ENCODE measurements at places on chromosomes 1 and 21. TPM values are rescaled to one million over a fixed set of nuclear protein-coding genes. Genes with fewer than 3 reads are reported as not detected.

DNA sequence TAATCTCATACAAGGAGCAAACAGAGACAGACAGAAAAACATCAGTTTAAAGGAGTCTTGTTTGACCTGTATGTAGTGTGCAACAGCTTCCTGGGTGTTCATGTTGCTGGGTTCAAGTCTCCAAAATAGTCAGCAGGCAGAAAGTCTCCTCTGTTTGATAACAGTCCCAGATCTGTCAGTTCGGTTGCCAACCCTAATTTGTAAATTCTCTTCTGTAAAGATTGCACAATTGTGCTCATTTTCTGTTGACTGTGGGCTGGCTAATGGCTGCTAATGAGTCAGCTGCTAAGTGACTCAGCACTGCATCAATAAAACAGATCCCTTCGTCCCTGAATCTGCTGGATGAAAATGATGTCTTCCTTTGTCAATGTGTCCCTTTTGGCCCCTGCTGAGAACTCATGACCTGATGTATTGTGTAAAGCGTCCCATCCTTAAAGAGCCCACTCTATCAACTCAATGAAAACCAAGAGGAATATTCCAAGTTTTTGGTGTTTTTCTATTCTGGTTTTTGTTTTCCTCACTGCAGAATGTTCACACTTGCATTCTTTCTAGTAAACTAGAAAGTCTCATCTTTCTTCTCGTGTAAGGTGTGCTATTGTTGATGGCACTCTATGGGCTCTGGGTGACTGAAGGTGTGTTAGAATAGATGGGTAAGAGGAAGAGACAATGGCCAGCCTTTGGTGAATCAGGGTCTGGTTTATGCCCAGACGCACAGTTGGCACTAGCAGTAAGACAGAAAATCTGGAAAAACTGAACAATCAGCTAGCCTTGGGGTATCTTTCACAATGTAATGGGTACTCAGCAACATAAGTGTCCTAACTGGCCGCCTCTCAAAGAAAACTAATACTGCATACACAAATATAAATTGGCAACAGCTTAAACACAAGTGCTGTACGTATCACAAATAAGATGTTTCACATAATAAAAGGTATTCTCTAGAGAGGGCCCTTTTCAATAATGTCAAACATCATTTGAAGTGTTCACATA lies 75.1 kb upstream of the SIPA1L2 start:
- no peak for DNase-seq

- DNase-seq, result no peak
Observed at GRCh38 chr1:212413902-212414327, 771 bp downstream of the PACC1 start.

IRF2BP2 gene
- 119 TPM for total RNA-seq

GRIK1 gene
- total RNA-seq, result 0.15 TPM

GRCh38 chr1:43454270-43455011 lies 710 bp upstream of the HYI start:
- DNase-seq, result peak; percentile 83

- no peak for DNase-seq
Observed at GRCh38 chr1:48680411-48681035, 96.2 kb downstream of the BEND5 start.

GRCh38 chr1:234111458-234112142 lies 207.1 kb downstream of the SLC35F3 start:
- peak; percentile 6 for DNase-seq

PTPRU gene
- total RNA-seq, result 22.7 TPM

RNU1-4 gene
- under 0.01 TPM for total RNA-seq

RAB25 gene
- 79.4 TPM for total RNA-seq

ZFYVE9 gene
- total RNA-seq, result 56.1 TPM

GART gene
- total RNA-seq, result 110 TPM

- DNase-seq, result no peak
Observed at GRCh38 chr1:174971902-174972301, 27.8 kb upstream of the CACYBP start.

- DNase-seq, result no peak
Observed at GRCh38 chr21:29739176-29739575, 200.6 kb downstream of the GRIK1 start.

INSRR gene
- not detected for total RNA-seq

GRCh38 chr1:207848234-207848633 lies 62.7 kb downstream of the CD34 start:
- DNase-seq, result peak; percentile 37

BGLAP gene
- 1.0 TPM for total RNA-seq

- no peak for DNase-seq
Observed at GRCh38 chr1:31879981-31880608, 58.1 kb downstream of the PTP4A2 start.

OXCT2 gene
- total RNA-seq, result 2.6 TPM

GRCh38 chr1:192311281-192311680 lies 5.5 kb upstream of the RGS21 start:
- DNase-seq, result no peak

DNA sequence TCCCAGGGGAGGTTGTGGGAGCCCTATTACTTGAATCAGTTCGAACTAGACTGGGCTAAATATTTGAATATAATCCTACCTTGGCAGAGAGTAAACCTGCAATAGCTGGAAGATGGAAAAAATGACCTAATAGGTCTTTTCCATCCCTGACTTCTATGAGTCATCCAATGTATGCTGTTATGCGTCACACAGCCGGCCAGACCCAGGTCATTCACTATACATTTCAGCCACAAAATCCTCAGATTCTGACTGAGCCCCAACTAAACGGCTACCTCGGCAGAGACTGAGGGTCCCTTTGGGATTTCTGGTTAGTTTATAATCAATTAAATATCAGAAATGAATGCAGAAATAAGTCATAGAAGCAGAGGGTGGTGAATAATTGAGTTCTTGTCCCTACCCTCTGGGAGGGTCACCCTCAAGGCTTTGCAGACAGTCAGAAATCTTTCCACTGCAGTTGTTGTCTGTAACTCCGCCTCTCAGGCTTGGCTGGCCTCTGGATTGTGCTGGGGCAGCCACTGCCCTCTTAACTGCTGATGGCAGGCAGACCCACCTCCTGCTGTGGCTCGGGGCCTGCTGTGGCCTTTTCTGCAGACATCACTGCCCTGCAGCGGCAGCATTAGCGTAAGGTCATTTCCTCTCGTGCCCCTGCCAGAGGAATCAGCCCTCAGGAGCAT lies 240.5 kb downstream of the TGFB2 start:
- DNase-seq, result peak; percentile 15

PLA2G2C gene
- not detected for total RNA-seq

DNA sequence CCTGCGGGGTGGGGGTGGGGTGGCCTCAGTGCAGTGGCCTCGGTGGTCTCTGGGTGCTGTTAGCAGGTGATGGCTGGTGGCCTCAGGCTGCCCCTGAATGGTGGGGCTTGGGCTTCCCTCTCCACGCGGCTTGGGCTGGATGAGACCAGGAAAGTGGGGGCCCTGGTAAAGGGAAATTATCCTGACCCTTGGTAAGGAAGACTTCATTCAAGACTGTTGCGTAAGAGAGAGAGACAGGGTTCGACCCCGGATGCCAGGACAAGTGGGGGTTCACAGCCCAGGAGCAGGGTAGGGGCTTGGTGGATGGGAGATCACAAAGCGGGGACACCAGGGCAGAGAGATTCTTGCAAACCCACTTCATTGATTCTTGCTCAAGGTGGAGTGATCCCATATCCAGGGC lies 5.5 kb upstream of the TTC34 start:
- DNase-seq, result no peak

CELF3 gene
- total RNA-seq, result not detected

DNA sequence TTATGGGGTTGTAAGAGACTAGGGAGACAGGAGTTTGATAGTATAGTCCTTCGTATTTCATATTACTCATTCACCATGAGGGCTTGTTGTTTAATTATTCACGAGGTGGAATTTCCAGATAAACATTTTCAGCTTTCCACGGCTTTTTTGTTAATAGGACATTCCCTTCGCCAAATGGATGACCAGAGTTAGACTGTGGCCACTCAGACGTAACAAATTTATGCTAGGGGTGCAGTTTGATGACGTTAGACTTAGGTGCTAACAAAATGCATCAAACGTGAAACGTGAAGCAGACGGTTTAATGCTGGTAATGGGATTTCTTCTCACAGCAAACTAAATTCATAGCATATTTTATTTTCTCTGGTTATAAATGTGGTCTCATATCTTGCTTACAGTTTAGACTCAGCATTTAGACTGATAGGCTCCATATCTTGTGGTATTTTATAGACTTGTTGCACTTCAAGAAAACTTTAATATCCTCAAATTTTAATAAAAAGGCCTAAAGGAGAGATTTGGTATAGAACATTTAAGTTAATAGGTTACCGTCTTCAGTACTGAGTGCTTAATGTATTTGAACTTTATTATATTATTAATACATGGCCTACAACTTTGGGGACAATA lies 2.3 kb downstream of the DHX9 start:
- DNase-seq, result no peak

DNA sequence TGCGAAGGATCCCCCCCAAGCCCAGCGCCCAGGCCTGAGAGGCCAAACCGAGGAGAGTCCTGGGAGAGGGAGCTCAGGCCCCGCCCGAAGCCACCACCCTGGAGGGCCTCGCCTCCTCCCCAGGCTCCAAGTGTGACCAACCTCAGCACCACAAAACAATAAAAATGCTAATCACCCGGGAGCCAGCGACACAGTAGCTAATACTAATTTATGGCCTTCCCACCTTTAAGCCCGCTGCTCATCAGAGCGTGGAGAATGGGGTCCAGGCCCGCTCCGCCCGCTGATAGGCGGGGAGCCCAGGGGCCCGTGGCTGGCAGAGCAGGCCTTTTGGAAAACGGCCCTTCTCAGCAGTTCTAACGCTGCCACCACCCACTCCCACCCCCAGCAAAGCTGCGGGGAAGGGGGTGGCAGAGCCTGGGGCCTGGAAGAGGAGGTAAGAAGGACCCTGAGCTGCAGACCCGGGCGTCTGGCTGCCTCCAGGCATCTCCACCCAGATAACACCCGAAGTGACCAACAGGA lies 20.4 kb upstream of the TAS1R2 start:
- no peak for DNase-seq

GRCh38 chr1:68831281-68831680 lies 334.4 kb upstream of the DEPDC1 start:
- DNase-seq, result no peak

KIF14 gene
- 0.05 TPM for total RNA-seq

DNA sequence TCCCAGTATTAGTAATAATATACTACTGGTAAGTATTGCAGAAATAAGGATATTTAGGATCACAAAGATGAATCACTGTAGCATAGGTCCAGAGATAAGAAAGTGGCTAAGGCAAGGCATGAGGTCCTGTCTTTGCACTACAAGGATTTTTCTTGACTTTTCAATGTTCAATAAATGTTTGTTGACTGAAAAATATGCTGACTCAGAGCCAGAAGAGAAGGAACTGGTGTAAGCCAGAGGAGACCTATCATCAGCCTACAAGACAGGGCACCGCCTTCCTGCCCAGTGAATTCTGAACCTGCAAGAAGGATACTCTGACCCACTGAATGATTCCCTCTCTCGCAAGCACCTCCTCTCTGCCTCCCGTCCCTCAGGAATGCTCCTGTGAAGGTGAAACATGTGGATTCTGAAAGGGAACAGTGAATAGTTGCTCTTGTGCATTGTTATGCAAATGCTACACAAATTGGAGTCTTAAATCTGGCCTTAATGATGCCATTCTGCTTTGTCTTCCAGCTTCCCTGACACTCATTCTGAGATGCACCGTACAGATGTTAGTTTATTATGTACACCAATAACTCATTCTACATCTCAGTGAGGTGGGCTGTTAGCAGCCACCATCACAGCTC lies 540.0 kb downstream of the OMA1 start:
- no peak for DNase-seq

DNA sequence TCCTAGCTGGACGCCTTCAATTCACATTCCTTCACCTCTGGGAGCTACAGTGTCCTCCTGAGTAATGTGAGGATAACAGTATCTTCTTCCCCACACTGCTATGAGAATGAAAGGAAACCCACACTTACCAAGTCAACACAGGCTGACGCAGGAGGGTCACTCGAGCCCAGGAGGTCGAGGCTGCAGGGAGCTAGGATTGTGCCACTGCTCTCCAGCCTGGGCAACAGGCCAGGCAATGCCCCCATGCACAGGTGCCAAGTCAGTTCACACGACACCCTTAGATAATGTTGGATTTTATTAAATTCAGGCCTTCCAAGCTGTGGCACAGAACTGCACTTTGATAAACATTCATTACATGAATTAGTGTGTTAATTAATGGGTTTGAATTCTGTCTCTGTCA lies 31.9 kb downstream of the MATN1 start:
- no peak for DNase-seq

GRCh38 chr1:36256558-36257374 lies 32.5 kb downstream of the THRAP3 start:
- no peak for DNase-seq

RHD gene
- total RNA-seq, result not detected

GRCh38 chr1:172477741-172478140 lies 33.9 kb upstream of the PIGC start:
- DNase-seq, result no peak

- DNase-seq, result no peak
Observed at GRCh38 chr21:15671188-15671587, 58.6 kb upstream of the USP25 start.

- DNase-seq, result no peak
Observed at GRCh38 chr1:66730462-66730861, 21.8 kb upstream of the DYNLT5 start.

NHLH1 gene
- total RNA-seq, result not detected

DNA sequence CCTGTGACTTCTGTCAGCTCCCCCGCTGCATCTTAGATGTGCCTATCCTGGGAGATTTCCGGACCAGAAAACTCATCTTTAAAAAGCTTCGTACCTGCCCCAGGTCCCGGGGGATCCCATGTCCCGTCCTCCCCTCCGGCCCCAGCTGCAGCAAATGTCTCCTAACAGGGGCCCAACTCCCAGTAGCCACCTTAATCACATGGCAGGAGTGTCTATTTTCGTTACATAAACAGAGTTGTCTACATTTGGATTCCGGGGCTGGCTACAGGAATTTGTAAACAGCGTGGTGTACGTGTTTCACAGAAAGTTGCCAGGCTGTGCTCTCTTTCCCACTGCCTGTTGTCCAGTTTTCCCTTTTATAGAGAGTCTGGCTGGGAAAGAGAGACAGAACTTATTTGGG lies 17.9 kb upstream of the KCNE2 start:
- no peak for DNase-seq

GRCh38 chr1:39110325-39110851 lies 84.2 kb downstream of the NDUFS5 start:
- peak; percentile 80 for DNase-seq

- no peak for DNase-seq
Observed at GRCh38 chr1:41653574-41653973, 169.1 kb upstream of the EDN2 start.

DNA sequence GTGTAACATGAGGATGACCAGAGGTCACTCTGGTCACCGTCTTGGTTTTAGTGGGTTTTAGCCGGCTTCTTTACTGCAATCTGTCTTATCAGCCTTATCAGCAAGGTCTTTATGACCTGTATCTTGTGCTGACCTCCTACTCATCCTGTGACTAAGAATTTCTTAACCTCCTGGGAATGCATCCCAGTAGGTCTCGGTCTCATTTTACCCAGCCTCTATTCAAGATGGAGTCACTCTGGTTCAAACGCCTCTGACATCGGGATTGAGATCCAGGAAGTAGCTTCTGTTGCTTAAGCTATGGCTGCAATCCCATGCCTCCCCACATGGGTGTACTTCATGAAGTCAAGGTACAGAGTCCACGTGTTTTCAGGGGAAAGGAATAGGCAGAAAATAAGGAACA lies 19.9 kb downstream of the FMN2 start:
- DNase-seq, result no peak

- no peak for DNase-seq
Observed at GRCh38 chr1:212452323-212453155, 19.8 kb downstream of the NENF start.

OR1C1 gene
- not detected for total RNA-seq

NGF gene
- 4.0 TPM for total RNA-seq

GRCh38 chr1:159778266-159778665 lies 2.5 kb upstream of the DUSP23 start:
- DNase-seq, result no peak
